NCI-H1092 (cell line): ENCODE measurements at places on chromosomes 1 and 21.

DNA sequence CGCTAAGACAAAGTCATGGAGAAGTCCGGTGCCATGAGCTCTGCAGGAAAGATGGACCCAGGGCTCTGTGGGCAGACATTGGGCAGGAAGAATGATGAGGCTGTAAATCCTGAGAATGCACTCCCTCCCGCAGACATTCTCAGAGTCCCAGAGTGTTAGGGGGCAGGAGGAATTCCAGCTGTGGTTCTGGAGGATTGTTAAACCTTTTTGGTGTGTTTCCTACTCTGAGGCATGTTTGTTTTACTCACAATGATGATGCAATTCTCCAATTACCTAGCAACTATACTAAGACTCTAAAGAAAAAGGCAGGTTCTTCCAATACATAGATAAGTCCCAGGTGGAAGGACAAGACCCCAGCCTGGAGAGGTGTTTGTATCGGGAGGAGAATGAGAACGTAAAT, 2.8 kb upstream of the CAPN9 start:
- no peak for DNase-seq

GRCh38 chr1:45375104-45376090, 35.2 kb upstream of the MUTYH start:
- DNase-seq, result no peak

GRCh38 chr1:172697534-172698002, 38.7 kb downstream of the FASLG start:
- no peak for DNase-seq

DNA sequence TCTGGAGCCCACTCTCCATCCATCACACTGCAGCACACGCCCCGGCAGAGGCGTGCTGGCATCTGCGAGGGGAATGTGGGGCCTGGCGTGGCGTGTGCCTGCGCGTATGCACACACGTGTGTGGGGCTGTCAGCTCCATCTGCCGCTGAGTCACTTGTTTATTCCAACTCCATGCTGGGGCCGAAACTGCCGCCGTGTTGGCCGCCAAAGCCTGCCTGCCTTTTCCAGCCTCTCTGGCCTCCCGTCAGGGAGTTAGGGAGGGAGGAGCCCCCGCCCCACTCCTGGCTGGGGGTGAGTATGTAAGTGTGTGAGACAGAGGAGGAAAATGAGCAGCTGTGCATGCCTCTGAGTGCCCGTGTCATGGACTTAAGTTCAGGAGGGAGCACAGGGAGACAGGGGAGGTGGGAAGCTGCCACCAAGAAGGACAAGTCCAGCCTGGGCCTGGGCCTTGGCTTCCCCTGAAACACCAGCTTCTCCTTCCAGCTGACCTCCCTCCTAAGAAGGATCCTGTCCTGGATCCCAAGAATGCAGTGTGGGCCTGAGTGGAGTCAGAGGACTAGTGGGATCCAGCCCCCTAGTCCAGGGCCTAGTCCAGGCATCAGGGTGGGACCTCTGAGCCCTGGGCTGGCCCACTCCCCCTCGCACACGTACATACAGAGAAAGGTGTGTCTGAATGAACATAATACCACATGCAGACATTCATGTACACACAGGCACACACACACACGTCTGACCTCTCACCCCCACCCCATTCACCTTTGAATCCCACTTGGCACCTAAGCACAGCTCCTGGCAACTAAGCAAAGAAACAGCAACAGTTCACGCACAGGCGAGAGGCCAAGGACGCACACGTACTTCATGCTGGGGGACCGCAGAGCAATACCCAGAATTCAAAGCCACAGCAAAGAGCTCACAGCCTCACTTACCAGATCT, 24.7 kb downstream of the MEF2D start:
- no peak for DNase-seq

DNA sequence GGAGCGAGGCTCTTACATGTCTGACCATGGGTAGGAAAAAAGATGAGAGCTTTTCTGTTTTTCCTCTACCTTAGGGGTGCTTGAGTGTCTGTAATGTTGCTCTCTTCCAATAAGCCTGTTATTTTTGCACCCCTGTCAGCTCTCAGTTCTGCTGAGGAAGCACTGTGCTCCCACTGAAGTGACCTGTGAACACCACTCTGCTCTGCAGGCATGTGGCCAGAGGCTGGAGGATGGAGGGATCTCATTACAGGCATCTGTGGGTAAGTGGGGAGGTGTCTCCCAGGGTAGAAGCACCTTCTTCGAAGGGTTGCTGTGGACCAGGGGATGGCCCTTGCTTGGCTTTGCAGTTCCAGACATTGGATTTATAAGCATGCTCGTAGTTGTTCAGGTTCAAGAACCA, 56.8 kb upstream of the RBM15 start:
- DNase-seq, result peak; percentile 46

DNA sequence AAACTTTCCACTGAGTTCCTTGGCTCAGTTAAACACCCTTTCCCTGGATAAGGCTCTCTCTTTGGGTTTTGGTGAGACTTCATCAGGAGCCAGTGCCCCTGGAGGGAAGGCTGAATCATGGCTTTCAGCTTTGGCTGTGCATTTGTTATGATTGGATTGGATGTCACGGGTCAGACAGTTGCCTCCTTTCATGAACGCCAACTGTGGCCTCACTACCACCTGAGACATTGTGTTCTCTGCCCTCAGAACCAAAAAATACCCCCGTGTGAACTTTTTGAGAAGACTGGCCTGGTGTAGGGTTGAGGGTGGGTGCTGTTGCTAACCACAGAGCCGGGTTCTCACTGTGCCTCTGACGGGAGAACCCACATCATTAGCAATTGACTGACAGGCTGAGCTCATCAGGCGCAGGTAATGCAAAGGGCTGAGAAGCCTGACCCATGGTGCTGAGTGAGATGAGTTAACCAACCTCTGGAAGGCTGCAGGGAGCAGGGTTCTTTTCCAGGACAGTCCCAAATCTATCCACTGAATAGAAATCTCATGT, 65.6 kb downstream of the HHAT start:
- DNase-seq, result no peak

DNA sequence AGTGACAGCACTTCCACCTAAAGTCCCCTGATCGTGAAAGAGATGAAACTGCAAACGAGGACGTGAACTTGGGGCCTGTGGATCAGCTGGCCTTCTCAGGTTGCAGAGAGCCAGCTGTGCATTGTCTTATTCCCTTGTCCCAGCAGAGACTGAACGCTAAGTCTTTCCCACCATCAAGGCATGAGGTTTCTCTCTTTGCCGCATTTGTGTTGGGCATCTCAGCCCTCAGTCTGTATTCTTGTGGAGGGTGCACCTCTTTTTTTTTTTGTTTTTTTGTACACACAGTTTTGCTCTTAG, 71.4 kb downstream of the KIF26B start:
- DNase-seq, result no peak

- no peak for DNase-seq
Measured at GRCh38 chr1:66360285-66360724, 173.6 kb upstream of the SGIP1 start.

DNA sequence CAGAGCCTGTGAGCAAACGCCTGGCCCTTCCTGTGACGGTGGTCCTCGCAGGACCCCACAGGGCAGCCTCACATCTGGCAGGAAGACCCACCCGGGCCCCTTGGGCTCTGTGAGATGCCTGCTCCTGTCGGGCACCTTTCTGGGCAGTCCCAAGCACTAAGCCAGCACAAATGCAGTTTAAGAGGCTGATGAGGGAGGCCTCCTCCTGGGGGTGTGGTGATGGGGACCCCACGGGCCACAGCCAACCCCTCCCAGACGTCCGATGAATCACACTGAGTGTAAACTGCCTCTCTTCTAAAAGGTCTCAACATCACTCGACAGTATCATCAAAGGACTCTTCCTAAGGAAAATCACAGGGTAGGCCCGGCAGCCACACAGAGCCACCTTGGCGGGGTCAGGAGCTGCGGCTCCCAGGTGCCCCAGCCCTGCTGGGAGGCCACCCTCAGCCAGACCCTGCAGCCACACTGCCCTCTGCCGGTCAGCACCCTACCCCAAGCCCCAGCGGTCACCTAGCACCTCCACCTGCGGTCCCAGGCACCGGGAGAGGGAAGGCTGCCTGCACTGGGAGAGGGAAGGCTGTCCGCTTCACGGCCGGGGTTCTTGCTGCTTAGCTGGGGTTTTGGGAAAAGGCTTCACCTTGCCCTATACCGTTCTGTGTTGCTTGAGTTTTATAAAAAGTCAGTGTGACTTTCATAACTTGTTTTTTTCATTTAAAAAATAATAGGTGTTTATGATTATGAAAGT, 3.9 kb upstream of the PRKCZ start:
- DNase-seq, result no peak

GRCh38 chr1:150558303-150558704, 9.1 kb downstream of the ADAMTSL4 start:
- DNase-seq, result no peak

DNA sequence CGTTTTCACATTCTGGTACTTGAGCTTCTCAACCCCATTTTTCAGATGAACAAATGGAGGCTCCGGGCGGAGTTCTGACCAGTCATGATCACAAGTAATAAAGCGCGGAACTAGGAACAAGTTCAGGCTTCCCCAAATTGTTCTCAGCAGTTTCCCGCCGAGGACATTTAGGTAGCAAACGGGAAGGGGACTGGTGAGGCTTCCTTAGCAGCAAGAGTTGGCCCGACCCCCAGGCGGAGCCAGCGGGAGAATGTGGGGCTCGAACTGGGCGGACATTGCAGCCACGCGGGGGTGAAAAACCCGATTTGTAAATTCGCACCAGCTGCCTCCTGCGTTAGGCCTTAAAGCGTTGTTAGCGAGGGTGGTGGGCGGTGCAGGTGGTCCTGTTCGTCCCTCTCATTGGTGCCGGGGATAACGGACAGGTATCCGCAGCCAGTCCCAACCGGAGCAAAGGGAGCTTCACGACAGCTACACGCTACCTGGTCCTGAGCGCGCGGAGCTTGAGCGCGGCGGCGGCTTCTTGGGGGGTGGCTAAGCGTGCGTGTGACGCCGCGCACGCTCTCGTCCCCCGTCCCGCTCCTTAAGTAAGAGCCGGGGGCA, 15.3 kb downstream of the SEMA6C start:
- DNase-seq, result peak; percentile 89

- DNase-seq, result no peak
Measured at GRCh38 chr1:200366577-200367253, 43.1 kb downstream of the ZNF281 start.

DNA sequence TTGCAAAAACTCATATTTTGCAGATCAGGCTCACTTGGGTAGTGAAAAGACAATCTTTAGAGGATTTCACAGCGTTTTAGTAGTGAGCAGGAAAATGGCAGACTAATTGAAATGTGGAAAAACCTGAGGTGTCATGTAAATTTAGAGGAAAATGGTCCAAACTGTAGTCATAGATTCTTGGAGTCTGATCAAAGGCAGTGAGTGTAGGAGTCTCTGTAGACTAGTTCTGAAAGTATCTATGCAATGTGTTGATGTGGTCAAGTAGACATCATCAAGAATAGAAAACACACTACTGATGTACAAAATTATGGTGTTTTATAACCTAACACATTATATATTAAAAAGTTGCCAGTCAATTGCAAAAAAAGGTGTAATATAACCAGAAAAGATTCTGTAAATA, 143.2 kb upstream of the C1orf105 start:
- DNase-seq, result no peak

GRCh38 chr21:29678626-29679025, 261.2 kb downstream of the GRIK1 start:
- DNase-seq, result no peak

DNA sequence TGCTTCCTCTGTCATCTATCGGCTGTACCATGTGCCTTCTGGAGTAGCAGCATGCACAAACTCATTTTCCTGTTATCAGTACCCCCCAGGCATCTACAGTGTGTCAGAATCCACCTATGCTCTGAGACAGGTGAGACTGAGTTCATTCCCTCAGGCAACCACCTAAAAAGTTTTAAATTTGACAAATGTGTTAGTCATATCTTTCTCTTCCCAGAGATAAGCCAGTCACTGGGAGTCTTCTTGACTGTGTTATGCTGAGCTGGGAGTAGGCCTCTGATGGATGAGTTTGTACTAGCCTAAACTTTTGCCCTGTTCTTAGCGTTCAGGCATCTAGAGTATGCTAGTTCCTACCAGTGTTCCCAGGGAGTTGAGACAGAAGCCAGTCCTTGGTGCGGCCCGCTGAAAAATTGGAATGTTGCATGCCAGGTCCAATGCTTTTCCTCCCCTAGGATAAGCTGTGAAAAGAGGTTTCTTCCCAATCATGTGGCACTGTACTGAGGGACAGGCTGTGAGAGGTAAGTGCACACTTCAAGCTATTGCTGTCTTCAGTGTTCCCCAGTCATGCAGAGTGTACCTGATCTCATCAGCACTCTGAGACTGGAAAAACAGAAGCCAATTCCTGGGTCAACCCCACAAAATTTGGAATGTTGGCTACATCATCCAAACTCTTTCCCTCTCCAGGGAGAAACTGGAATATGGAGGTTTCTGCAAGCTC, 1202.3 kb downstream of the NCAM2 start:
- DNase-seq, result no peak

DNA sequence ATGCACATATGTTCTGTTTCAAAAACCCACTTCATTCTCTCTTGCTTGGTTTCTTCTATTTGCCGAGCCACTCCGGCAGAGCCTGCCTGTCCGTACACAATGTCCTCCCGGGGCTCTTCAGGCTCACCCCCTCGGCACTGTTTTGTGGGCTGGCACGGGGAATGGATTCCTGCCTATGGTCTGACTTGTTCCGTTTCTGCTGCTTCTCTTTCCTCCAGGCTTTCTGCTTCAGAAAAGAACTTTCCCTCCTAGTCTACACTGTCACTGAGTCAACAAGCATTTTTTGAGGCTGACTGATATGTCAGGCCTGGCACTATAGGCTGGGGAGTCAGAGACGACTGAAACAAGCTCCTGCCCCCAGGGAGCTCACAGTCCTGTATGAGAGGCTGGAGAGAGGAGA, 28.4 kb upstream of the SARS1 start:
- no peak for DNase-seq

DNA sequence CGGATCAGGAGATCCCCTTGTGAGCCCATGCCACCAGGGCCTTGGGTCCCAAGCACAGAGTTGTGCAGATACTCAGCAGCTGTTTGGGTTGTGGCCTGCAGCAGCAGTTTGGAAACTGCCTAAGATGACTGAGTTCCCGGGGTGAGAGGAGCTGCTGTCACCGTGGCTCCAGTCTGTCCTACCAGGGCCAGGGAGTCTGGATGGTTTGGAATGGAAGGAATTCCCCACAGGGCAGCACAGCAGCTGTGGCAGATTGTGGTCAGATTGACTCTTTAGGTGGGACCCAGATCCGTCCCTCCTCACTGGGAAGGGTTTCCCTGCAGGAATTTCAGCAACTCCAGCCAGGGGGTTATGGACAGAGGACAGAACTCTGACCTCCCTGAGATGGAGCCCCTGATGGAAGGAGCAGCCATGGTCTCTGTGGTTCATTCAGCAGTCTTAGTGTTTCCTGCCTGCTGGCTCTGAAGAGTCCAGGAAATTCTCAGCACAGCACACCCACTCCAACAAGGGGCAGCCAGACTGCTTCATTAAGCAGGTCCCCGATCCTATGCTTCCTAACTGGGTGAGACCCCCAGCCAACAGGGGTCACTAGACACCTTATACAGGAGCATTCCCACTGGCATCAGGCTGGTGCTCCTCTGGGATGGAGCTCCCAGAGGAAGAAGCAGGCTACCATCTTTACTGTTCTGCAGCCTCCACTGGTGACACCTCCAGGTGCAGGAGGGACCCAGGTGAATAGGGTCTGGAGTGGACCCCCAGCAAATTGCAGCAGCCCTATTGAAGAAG, 51.5 kb upstream of the TNFSF4 start:
- no peak for DNase-seq

GRCh38 chr1:177137814-177138213, 26.7 kb downstream of the ASTN1 start:
- no peak for DNase-seq
